ENCODE measurements at places on chromosomes 16 and 17.

GRCh38 chr16:23535901-23536300 lies 21.2 kb downstream of the EARS2 start:
- peaks cover 2% of the 10 kb centered on the region for H3K4me1 ChIP-seq
- H3K27ac ChIP-seq, result no peak overlapping the region
- no peaks in the 10 kb centered on the region for H3K27me3 ChIP-seq
- peak; percentile 13 for DNase-seq

DNA sequence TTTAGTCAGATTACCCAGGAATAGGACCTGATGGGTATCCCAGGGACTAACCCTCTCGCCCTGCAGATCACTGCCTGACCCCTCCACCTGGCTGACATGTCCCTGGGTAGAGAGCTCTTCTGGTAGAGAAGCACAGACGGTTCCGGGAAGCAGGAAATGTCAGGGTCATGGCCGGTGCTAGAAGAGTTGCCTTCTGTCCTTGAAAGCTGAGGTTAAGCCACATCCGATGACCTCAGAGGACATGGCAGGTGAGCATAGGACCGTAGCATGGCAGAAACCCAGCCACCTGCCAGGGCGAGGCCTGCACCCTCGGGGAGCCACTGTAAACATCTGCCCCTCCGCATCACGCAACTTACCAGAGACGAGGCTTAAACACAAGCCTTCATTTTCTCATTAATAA lies 483.7 kb downstream of the SOX9 start:
- H3K4me3 ChIP-seq, result no peak overlapping the region
- no peak overlapping the region for H3K27ac ChIP-seq
- no peaks in the 10 kb centered on the region for H3K27me3 ChIP-seq
- peaks cover 16% of the 10 kb centered on the region for H3K4me1 ChIP-seq

GRCh38 chr17:2947996-2948550 lies 115.3 kb downstream of the OR1D5 start:
- 0 out of 2 replicates have a peak, but pooled peaks cover 1% of the 10 kb centered on the region for H3K4me1 ChIP-seq
- no peak for DNase-seq
- no peaks in the 10 kb centered on the region for H3K27me3 ChIP-seq
- H3K27ac ChIP-seq, result no peak overlapping the region
- no peaks in the 10 kb centered on the region for H3K36me3 ChIP-seq

- no peak for DNase-seq
- no peak overlapping the region for H3K27ac ChIP-seq
- no peaks in the 10 kb centered on the region for H3K4me1 ChIP-seq
These were observed 20.3 kb upstream of the MC1R start for GRCh38 chr16:89898201-89898967.

GRCh38 chr16:8572063-8572918 lies 18.0 kb downstream of the TMEM114 start:
- no peak for DNase-seq
- H3K27me3 ChIP-seq, result peaks cover 8% of the 10 kb centered on the region
- H3K4me3 ChIP-seq, result no peak overlapping the region
- H3K4me1 ChIP-seq, result peaks cover 1% of the 10 kb centered on the region

DNA sequence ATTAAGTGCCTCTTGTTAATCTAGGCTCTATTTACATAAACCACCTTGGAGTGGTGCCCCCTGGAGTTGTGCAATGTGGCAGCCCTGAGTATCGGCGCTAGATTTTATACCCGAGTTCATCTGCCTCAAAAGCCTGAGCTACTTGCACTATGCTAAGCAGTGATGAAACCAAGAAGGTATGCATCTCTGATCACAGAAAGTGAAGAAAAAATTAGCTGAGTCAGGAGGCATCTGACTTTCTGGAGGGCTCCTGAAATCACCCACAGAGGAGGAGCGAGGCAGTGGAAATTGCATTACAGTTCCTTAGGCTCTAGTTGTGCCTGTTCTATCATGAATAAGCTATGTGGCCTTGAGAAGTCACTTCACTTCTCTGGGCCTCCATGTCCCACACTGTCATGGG lies 80.3 kb upstream of the PSMD7 start:
- H3K27me3 ChIP-seq, result no peaks in the 10 kb centered on the region
- no peak overlapping the region for H3K4me3 ChIP-seq
- H3K36me3 ChIP-seq, result no peaks in the 10 kb centered on the region
- no peak overlapping the region for H3K27ac ChIP-seq
- no peaks in the 10 kb centered on the region for H3K4me1 ChIP-seq
- DNase-seq, result peak; percentile 41

GRCh38 chr16:84291226-84291625 lies 3.5 kb upstream of the WFDC1 start:
- H3K27me3 ChIP-seq, result no peaks in the 10 kb centered on the region
- peaks cover 29% of the 10 kb centered on the region for H3K4me1 ChIP-seq
- H3K27ac ChIP-seq, result 0 out of 2 replicates have a peak overlapping the region, but pooled peaks have one; percentile 4
- H3K4me3 ChIP-seq, result no peak overlapping the region

GRCh38 chr17:76570877-76571471 lies 14.7 kb downstream of the ST6GALNAC2 start:
- no peaks in the 10 kb centered on the region for H3K4me1 ChIP-seq
- H3K27me3 ChIP-seq, result no peaks in the 10 kb centered on the region
- peaks cover 7% of the 10 kb centered on the region for H3K36me3 ChIP-seq
- DNase-seq, result no peak
- H3K4me3 ChIP-seq, result no peak overlapping the region
- no peak overlapping the region for H3K27ac ChIP-seq

- no peak overlapping the region for H3K4me3 ChIP-seq
- no peaks in the 10 kb centered on the region for H3K27me3 ChIP-seq
- peaks cover 14% of the 10 kb centered on the region for H3K4me1 ChIP-seq
- H3K36me3 ChIP-seq, result peaks cover 8% of the 10 kb centered on the region
- H3K27ac ChIP-seq, result no peak overlapping the region
These were observed 47.8 kb downstream of the NFAT5 start for GRCh38 chr16:69613378-69614154.

GRCh38 chr17:56141046-56141839 lies 12.0 kb upstream of the ANKFN1 start:
- peaks cover 9% of the 10 kb centered on the region for H3K4me1 ChIP-seq
- no peaks in the 10 kb centered on the region for H3K36me3 ChIP-seq
- H3K27me3 ChIP-seq, result no peaks in the 10 kb centered on the region
- peak; percentile 45 for DNase-seq
- H3K27ac ChIP-seq, result peak overlapping the region; percentile 85
- H3K4me3 ChIP-seq, result no peak overlapping the region

- H3K4me1 ChIP-seq, result peaks cover 7% of the 10 kb centered on the region
- DNase-seq, result peak; percentile 82
- no peak overlapping the region for H3K4me3 ChIP-seq
- no peak overlapping the region for H3K27ac ChIP-seq
- H3K36me3 ChIP-seq, result peaks cover 36% of the 10 kb centered on the region
These were observed 32.5 kb upstream of the ARHGAP44 start for GRCh38 chr17:12756786-12757185.

- no peak overlapping the region for H3K4me3 ChIP-seq
- 0 out of 2 replicates have a peak, but pooled peaks cover 2% of the 10 kb centered on the region for H3K4me1 ChIP-seq
- peak; percentile 79 for DNase-seq
These were observed 7.5 kb downstream of the SRSF1 start for GRCh38 chr17:57999496-58000017.

DNA sequence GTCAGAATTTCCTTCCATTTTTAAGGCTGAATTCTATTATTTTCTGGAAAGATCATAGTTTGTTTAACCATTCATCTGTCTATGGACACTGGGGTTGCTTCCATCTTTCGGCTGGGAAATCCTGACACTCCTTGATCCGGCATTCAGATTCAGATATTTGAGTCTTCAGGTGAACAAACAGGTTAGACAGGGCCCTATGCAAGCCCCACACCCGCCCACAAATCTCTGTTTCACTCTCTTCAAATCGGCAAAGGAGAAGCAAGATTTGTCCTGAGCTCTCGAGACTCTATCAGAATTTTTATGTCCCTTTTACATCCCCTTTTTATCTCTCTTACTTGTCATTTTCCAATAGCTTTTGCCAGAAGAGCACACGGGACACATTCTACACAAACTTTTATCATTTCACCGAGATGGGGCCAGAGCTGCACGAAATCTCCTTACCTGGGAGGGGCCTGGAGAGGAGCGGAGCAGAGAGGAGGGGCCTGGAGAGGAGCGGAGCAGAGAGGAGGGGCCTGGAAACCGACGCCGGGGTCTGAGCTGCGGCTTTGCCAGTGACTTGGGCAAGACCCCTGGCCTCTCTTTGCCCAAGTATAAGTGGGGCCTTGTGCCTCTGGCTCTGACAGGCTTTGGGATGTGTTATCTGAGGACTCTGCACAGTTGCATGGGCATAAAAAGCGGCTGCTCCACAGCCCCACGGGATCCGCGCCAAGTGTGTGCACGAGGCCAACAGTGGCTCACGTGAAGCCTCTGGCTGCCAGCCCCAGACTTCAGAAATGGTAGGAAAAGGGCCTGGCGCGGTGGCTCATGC lies 54.3 kb upstream of the RBFOX3 start:
- peaks cover 11% of the 10 kb centered on the region for H3K27me3 ChIP-seq
- no peaks in the 10 kb centered on the region for H3K36me3 ChIP-seq

- H3K4me1 ChIP-seq, result peaks cover under 1% of the 10 kb centered on the region
- DNase-seq, result no peak
- H3K27me3 ChIP-seq, result no peaks in the 10 kb centered on the region
- H3K36me3 ChIP-seq, result peaks cover 9% of the 10 kb centered on the region
- H3K27ac ChIP-seq, result no peak overlapping the region
These were observed 6.0 kb upstream of the MRPL38 start for GRCh38 chr17:75910699-75911098.

DNA sequence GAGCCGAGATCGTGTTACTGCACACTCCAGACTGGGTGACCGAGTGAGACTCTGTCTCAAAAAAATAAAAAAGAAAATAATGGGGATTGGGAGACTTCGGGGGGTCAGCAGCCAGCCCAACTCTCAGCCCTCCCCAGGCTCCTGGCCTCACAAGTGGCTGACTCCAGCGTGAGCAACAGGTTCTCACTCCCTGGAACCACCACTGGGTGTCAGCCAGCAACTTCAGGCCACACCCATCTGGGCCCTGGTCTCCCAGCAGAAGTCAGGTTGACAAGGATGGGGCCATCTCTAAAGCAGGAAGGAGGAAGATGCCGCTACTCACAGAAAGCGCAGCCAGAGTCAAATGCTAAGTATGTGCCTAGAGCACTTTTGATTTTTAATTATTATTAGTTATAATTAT lies 139.4 kb downstream of the C16orf78 start:
- H3K4me3 ChIP-seq, result no peak overlapping the region
- DNase-seq, result no peak
- H3K36me3 ChIP-seq, result no peaks in the 10 kb centered on the region

- no peak for DNase-seq
- no peaks in the 10 kb centered on the region for H3K4me1 ChIP-seq
- H3K27me3 ChIP-seq, result no peaks in the 10 kb centered on the region
- H3K4me3 ChIP-seq, result no peak overlapping the region
These were observed 29.2 kb downstream of the NOL11 start for GRCh38 chr17:67746704-67747571.

DNA sequence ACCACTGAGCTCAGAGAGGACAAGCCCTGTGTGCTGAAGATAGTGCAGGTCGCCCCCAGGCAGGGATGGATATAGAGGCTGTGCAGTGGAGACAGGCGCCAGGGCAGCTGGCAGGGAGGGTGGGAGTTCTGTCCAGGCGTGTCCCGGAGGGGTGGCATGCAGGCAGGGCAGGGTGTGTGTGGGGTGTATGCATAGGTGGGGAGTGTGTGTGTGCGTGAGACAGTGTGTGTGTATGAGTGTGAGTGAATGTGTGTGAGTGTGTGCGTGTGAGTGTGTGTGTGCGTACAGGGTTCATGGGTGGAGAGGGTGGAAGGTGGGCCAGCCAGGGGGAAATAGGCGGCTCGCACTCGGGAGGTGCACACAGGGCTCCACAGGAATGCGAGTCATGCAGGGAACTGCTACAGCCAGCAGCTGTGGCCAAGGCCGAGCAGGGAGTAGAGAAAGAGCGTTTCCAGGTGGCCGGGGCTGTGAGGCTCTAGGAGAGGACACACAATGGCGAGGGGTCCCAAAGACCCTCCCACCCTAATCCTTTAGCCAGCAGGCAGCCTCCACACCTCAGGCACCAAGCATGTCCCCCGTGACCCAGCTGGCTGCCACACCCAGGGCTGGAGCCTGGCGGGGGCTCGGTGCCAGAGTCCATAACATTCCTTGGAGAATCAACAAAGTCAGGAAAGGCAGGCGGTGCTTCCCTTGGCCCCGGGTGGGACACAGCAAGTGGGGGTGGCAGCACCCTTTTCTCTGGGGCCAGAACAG lies 4.6 kb downstream of the PLCD3 start:
- peaks cover 49% of the 10 kb centered on the region for H3K4me1 ChIP-seq
- H3K27me3 ChIP-seq, result no peaks in the 10 kb centered on the region
- no peaks in the 10 kb centered on the region for H3K36me3 ChIP-seq
- peak overlapping the region; percentile 88 for H3K27ac ChIP-seq
- peak; percentile 42 for DNase-seq
- H3K4me3 ChIP-seq, result no peak overlapping the region

- no peaks in the 10 kb centered on the region for H3K27me3 ChIP-seq
- H3K27ac ChIP-seq, result no peak overlapping the region
- no peak for DNase-seq
- H3K36me3 ChIP-seq, result peaks cover 6% of the 10 kb centered on the region
- no peak overlapping the region for H3K4me3 ChIP-seq
These were observed 98.6 kb downstream of the WNT3 start for GRCh38 chr17:46719891-46720290.

DNA sequence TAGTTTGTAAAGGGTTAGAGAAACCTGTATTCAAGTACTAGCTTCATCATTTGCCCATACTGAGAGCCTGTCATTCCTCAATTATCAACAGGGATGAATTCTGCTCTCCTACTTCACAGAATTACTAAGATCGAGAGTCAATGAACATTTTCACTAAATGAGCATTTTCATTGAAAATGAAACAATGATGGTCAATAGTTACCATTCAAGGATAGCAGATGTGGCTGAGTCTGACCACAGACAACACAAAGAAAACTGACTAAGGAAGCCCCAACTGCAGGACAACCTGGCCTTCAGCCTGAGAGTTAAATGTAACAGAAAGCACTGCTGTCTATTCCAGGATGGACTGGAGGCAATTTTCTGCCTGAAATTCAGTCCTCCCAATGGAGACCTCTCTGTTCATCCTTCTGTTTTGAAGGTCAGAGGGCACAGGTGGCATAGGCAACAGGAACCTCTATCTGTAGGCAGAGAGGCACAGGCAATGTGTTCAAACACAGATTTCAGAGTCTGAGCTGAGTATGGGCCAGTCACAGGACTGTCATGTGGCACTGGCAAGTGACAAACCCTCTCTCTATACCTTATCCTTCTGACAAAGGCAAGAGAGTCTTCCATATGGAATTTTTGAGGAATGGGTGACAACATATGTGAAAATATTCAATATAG lies 19.5 kb downstream of the TRAF4 start:
- H3K36me3 ChIP-seq, result peaks cover 31% of the 10 kb centered on the region
- H3K27ac ChIP-seq, result no peak overlapping the region
- peaks cover 4% of the 10 kb centered on the region for H3K4me1 ChIP-seq
- no peak overlapping the region for H3K4me3 ChIP-seq
- no peaks in the 10 kb centered on the region for H3K27me3 ChIP-seq

GRCh38 chr16:23784811-23785447 lies 30.1 kb downstream of the CHP2 start:
- H3K27me3 ChIP-seq, result no peaks in the 10 kb centered on the region
- no peak overlapping the region for H3K27ac ChIP-seq
- H3K36me3 ChIP-seq, result no peaks in the 10 kb centered on the region
- H3K4me3 ChIP-seq, result no peak overlapping the region
- DNase-seq, result peak; percentile 9

Data from IMR-90 (cell line).